Activated naive CD4-positive, alpha-beta T cell (primary cell): ENCODE measurements at places on chromosomes 5 and 9.

DNA sequence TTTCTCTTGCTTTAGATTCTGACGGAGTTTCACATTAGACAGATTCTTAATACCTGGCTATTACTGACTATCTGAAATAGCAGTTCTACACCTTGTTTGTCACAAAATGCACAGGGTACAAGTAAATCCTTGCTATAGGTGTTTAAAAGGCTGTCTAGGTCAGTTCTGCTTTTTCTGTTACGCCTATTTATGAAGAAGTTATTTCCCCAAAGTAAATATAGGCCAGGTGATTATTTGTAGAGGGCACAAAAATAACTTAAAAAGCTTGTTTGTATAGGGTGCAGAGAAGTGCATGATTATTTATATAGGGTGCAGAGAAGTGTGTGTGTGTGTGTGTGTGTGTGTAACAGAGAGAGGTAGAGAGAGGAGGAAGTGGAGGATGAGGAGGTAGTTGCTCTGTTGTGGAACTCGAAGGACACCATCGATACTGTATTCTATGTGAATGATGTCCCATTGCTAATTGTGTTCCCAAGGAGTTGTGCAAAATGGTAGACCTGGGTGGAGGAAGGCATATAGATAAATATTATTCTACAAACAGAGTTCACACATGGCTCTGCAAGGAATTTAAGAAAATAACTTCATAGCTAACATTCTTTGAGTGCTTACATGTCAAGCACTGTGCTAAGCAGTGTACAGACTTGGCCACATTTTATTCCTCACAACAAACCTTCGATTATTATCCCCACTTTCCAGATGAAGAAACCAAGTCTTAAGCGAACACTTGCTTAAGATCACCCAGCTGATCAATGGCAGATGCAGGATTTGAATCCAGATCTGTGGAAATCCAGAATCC lies 96.3 kb upstream of the EQTN start:
- DNase-seq: no peak

- no peak for DNase-seq
Measured at GRCh38 chr9:136978865-136979544, 1.7 kb downstream of the PTGDS start.

DNA sequence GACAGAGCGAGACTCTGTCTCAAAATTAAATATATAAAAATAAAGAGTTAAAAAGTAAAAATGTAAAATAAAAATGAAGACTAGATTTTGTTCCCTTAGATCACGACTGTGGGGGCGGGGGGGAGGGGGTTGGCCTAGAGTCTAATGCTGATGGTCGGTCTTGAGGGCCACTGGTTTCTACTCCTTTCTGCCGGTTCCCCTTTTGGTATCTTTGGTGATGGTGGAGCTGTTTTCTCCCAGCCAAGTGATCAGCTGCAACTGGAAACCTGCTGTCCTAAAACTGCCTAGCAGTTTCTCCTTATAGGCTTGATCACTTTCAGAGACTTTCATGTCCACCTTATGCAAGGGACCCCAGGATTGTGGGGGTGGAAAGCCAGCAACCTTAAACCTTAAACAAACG lies 1.1 kb downstream of the SRD5A1 start:
- DNase-seq: no peak

DNA sequence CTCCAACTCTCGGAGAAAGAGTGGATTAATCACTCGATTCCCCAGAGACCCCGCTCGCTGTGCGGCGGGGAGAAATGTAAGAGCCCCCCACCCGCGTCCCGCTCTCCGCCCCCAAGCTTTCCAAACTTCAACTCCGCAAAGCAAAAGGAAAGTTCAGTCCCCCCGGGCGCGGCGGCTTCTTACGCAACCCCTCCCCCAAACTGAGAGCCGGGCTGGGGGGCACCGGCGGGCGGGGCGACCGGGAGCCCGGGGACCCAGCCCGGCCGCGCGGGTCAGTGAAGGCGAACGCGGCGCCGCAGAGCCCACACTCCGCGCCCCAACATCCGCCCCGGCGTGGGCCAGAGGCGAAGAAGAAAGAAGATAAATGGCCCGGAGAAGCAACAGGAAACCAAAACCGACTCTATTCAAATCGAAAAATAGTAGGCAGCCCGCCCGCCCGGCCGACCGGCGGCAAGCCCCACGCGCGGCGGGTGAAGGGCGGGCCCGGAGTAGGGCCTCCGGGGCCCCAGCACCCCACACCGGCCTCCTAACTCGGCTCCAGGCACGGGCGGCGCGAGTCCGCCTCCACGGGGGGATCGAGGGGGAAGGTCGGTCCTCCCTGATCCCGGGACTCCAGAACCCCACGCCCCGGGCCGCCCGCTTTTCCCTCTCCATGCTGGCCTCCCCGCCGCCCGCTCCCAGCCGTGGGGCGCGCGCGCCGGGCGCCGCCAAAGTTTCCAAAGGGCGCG lies 720 bp downstream of the NOTCH1 start:
- peak; percentile 34 for DNase-seq

- no peak for DNase-seq
Measured at GRCh38 chr5:160799184-160799583, 52.8 kb downstream of the ATP10B start.

- DNase-seq: no peak
Measured at GRCh38 chr9:101691657-101692056, 46.8 kb downstream of the GRIN3A start.

- DNase-seq: no peak
Measured at GRCh38 chr5:9173281-9174048, 372.4 kb downstream of the SEMA5A start.

GRCh38 chr5:133129950-133130349 lies 78.1 kb downstream of the HSPA4 start:
- DNase-seq: no peak

GRCh38 chr5:154435226-154435625 lies 10.6 kb upstream of the SAP30L start:
- DNase-seq: no peak

- no peak for DNase-seq
Measured at GRCh38 chr9:2758898-2759510, 41.7 kb downstream of the KCNV2 start.

DNA sequence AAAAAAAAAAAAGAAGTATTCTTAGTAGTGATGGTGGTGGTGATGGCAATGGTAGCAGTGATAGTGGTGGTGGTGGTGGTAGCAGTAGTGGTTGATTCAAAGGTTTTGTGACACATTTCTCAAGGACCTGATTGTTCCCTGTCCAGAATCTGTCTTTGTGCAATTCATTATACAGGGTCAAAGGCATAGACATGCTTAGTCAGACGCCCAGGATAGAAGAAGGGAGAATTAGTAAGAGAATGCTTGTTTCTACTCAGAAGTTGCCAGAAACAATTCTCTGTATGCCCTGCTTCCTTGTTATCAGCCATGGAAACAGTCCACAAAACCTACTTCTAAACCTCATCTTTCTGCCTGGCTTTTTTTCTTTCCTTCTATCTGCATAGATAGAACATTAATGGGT lies 89.4 kb downstream of the SLC44A1 start:
- DNase-seq: no peak

- DNase-seq: no peak
Measured at GRCh38 chr9:132849185-132849706, 28.8 kb downstream of the AK8 start.

GRCh38 chr9:89635816-89636215 lies 31.0 kb downstream of the GADD45G start:
- no peak for DNase-seq

GRCh38 chr9:134370213-134370492 lies 43.9 kb downstream of the RXRA start:
- no peak for DNase-seq

DNA sequence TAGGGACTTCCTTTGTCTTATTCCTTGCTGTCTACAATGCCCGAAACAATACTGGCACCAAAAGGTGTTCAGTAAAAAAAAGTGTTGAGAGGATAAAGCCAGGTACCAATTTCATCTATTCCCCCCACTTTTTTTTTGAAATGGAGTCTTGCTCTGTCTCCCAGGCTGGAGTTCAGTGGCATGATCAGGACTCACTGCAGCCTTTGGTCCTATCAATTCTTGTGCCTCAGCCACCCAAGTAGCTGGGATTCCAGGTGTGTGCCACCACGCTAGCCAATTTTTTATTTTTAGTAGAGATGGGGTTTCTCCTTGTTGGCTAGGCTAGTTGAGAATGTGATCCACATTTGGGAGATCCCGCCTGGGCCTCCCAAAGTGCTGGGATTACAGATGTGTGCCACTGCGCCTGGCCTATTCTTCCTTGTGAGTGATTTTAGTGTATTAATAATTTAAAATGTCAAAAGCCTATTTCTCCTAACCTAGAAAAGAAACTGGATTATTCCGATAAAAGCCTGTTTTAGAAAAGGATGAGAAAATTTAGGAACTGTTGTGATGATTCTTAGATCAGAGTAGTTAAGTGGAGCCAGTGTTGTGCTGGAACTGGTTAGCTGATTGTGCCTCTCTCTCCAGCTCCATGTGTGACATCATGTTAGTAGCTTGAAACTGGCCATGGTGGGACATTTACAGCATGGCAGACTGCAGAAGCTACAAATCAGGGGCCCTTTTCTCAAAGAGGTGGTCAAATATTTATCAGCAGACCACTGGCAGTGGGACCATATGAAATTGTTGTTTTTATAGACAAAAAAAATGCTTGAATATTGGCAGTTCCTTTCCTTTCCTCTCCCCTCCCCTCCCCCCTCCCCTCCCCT lies 14.3 kb downstream of the CDC42SE2 start:
- DNase-seq: no peak

- no peak for DNase-seq
Measured at GRCh38 chr9:35976726-35977125, 18.8 kb upstream of the OR2S2 start.

- no peak for DNase-seq
Measured at GRCh38 chr5:159053708-159054107, 46.0 kb downstream of the EBF1 start.

DNA sequence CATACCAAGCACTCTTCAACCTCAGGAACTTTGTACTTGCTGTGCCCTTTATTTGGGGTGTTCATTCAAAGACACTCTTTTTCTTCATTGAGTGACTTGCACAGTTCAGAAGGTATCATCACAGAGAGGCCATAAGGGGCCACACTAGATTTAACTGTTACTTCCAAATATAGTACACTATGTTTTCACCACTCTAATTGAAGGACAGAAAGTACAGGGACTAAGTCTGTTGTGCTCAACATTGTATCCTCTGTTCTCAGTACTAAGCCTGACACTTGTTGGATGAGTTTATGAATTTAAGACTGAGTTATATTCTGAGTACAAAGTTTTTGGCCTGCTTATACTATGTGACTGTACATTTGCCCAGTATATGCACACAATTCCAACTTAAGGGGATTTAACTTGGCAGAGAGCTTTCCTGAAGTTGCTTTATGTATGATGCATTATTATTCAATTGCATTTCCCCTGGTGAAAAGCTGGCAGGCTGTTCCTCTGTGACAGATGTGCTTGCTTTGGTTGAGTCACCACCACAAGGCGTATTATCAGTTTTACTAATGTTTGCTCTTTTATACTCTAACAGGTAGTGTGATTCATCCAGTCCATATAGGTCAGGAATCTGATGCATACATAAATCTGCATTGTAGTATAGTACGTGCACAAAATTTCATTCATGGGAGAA lies 714.8 kb downstream of the TLR4 start:
- no peak for DNase-seq

- no peak for DNase-seq
Measured at GRCh38 chr9:77731930-77732329, 83.8 kb upstream of the GNA14 start.

DNA sequence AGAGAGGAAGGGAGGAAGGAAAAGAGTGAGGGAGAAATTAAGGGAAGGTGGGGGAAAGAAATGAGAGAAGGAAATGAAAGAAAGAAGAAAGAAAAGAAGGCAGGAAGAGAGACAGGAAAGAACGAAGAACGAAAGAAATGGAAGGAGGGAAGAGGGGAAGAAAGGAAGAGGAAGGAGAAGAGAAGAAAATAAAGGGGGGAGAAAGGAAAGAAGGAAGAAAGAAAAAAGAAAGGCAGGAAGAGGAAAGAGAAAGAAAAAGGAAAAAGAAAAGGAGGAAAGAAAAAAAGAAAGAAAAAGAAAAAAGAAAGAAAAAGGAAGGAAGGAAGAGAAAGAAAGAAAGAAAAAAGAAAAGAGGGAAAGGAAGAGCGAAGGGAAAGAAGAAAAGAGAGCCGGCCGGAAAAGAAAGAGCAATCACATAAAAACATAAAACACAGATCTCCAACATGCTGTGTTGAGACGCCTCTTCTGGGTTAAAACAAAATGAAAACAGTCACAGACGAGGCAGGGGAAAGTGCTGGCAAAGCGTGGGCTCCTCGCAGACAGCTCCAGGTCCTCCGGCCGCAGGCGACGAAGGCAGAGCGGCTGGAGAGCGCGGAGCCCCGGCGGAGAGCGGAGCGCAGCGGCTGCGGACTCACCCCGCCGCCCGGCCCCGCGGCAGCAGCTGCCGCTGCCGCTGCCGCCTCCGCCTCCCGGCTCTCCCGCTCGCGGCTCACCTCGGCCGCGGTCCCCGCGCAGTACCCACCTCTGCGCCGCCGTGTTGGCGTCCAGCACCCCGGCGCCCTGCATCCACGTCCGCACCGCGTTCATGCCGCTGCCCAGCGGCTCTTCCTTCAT lies 896 bp downstream of the EBF1 start:
- no peak for DNase-seq

DNA sequence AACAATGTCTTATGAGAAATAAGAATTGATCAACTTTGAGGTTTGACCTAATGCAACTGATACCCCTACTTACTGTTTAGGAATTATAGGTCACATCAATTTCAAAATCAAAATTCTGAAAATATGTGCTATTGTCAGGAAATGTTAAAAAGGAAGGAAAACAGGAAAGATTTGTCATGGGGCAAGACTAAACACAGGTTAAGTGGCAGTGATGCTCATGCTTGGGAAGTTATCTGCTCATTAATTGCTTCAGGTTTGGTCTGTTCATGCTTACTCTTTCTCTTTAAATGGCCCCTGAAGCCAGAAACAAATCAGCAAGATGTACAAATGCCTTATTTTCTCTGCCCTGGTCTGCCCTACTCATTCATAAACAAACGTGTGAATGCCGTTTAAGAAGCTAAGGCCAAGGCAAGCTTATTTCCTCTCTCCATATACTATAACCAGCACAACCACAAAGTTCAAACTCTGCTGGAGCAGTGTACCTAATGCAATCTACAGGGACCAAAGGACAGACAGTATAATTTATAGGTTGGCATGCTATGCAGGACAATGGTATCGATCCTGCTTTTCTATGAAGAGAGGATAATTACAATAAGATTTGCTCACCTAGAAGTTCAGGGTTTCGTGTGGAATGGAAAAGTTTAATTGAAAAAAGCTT lies 177.2 kb downstream of the GNAQ start:
- DNase-seq: no peak

GRCh38 chr5:91311697-91312501 lies 71.2 kb downstream of the ARRDC3 start:
- DNase-seq: no peak

DNA sequence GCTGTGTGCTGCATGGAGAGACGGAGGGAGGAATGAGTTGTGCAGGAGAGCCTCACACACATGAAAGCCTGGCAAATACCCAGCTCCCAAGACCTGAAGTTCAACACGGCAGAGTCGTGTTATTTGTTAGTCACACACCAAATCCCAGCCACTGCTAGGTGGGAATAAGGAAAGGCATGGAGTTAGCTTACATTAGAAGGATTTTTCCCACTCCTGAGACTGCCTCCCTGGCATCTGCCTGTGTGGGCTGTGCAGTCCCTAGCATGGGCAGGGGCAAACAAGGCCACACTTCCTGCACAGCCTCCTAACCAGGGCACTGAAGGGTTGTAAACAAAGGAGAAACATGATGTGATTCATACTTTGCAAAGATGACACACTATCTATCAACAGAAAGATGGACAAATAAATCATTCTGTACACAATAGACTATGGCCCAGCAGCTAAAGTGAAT lies 306.8 kb downstream of the SPOCK1 start:
- no peak for DNase-seq
